Esophagus squamous epithelium (tissue), 5 donors: ENCODE measurements at places on chromosomes 1 and 21.

- no peak for DNase-seq
Measured at GRCh38 chr1:222049176-222049575, 307.3 kb upstream of the DUSP10 start.

DNA sequence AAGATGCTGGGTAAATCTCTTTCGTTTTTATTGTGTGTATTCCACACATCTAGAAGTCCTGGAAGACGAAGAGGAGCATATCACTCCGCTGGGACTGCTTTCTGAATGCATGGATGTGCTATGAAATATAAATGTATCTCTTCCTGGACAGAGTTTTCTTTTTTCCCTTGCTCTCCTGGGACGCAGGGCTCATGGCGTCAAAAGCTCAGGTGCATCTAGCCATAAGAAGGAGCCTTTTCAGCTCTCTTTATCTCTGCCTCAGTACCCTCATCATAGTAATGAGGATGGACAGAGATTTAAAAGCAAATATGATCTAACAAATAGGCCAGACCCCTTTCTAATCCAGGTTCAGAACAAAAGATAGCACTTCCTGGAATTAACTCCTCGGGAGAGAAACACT, 27.5 kb upstream of the CASQ2 start:
- no peak for DNase-seq

DNA sequence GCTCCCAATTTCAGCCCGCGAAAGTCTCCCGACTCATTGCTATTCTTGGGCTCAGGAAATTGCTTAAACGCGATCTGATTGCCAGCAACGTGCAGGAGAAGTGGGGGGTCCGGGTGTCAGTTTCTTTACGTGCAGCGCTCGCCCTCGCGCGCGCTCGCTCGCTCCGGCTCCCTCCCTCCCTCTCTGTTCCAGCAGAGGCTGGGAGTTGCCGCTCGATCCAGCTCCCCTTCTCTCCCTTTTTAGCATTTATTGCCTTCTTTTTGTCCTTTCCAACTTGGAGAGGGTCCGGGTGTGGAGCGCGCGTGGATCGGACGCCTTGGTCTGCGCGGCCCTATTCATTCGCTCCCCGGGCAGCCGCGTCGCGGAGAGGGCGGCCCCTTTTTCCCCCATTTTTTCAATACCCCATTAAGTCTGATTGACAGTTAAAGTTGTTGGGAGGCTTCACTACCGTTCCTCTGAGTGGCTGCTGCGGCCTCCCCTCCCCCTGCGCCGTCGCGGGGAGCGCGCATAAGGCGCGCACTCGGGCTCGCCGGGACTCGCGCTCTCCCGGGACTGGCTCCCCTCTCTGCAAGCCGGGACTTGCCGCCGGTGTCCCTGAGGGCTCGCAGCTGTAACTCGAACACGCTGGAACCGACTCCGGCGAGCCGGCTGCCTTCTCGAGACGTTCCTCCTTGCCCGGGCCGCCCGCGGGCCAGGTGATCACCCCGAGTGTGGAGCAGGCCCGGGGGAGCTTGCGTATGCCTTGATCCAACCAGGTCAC, at the start of gene DHRS3:
TSS of gene DHRS3 (minus strand) at position 310 of the 760 bp plus-strand sequence. CDS start 862 bp downstream, outside the sequence.
- no peak for DNase-seq

- no peak for DNase-seq
Measured at GRCh38 chr1:2163205-2163604, 31.4 kb downstream of the FAAP20 start.

- no peak for DNase-seq
Measured at GRCh38 chr1:20339811-20340457, 49.3 kb downstream of the VWA5B1 start.

- DNase-seq, result no peak
Measured at GRCh38 chr1:35481229-35481628, 76.0 kb downstream of the KIAA0319L start.

- DNase-seq, result no peak
Measured at GRCh38 chr1:162596514-162597170, 35.1 kb downstream of the UAP1 start.

DNA sequence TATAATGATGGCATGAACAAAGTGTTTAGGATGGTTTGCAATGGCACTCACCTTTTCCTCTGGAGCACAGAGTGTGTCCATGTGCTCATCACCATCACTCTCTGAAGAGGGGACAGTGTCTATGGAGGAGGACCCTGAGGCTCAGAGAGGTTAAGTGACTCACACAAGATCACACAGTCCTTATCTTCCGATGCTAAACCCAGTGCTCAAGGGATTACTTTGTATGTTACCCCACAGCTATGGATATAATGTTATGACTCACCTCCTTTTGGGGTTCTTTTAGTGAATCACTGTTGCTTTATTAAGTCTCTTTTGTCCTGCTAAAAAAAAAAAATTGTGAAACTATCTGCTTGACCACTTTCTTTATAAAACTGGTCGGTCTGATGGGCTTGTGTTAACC, 67.6 kb downstream of the TENT5C start:
- DNase-seq, result no peak

DNA sequence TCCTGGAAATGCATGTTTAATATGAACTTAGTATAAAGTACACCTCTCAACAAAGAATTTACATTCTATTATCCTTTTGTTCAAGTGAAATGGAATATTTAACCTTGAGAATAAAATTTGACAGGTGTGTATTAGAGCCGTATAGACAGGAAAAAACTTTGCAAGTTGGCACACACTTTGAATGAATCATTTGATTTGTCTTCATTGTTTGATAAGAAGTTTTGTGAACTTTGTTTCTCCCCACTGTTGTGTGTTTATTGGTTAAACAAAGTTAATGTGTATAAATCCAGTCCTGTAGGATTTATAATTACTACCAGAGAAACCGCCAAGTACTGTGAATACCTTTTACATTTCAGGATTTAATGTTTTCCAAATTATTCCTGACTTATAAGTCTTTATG, 2.0 kb downstream of the SYDE2 start:
- DNase-seq, result no peak

- DNase-seq, result no peak
Measured at GRCh38 chr1:37434292-37435225, 39.8 kb upstream of the ZC3H12A start.

DNA sequence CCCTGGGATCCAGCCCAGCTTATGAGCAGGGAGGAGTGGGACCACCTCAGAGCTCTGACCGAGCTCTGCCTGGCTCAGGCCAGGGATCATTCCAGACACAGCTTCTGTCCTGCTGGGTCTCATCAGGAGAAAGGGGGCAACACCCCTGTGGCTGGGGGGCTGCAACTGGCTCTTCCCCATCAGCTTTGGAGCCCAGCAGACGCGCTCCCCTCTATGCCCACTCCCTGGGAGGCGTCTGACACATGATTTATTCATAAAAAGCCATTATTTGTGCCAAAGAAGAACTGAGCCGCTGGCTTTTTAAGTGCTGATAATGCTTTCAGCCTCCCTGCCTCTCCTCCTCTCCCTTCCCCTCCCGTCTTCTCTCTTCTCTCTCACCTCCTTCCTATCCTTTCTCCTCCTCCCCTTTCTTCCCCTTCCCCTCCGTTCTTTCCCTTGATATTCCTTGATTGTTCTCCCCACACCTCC, 25.0 kb downstream of the FOXO6 start:
- DNase-seq, result no peak

DNA sequence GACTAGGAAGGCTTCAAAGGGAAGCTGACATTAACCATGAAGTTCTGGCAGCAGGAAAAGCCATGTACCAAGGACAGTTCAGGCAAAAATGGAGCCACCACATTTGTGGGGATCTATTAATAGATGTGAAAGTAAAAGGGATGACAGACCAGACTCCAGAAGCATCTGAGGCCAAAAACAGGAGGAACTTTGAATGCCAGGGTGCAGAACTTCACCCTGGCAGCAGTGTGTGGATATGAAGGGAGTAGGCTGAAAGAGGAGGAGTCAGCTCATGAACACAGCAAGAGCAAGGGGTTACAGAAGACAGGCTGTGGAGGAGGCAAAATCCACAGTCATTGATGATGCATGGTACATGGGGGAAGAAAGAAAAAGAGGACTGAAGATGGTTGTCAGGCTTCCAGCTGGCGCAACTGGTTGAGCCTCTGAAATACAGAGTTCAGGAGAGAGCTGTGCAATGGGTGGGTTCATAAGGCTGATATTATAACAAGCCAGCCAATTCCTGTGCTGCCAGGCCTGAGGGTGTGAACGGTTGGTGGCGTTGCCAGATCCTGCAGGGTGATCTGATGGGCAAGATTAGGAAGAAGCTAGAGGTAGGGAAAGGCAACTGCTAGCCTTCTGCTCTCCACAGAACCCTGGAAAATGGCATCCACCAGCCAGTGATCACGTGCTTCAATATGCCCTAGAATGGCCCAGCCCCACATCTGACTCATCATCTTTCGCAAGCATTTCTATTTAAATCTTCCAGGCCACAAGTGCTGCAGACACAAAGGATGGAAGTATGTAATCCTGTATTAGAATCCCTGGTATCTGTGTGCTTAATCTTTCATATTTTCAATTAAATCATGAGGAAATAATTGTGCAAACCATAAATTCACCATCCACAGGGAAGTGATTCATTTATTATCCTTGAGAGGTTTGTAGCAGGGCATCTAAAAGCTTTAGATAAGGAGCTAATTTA, 81.9 kb downstream of the SLC25A24 start:
- DNase-seq, result no peak

- DNase-seq, result no peak
Measured at GRCh38 chr1:101652484-101652883, 344.2 kb downstream of the OLFM3 start.

DNA sequence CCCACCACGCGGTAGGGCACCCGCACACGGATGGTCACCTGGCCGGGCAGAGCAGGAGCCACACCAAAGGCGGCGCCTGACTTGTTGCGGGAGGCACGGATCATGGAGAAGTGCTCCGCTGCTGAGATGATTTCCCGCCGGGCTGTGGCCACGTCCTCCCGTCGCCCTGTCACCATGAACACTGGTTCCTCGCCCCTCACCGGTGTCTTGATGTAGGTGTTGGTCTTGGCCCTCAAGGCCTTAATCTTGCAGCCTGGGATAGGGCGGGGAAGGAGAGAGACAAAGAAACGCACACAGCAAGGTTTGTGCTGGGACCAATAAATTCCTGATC, 4.9 kb downstream of the MEX3A start:
- DNase-seq, result no peak

DNA sequence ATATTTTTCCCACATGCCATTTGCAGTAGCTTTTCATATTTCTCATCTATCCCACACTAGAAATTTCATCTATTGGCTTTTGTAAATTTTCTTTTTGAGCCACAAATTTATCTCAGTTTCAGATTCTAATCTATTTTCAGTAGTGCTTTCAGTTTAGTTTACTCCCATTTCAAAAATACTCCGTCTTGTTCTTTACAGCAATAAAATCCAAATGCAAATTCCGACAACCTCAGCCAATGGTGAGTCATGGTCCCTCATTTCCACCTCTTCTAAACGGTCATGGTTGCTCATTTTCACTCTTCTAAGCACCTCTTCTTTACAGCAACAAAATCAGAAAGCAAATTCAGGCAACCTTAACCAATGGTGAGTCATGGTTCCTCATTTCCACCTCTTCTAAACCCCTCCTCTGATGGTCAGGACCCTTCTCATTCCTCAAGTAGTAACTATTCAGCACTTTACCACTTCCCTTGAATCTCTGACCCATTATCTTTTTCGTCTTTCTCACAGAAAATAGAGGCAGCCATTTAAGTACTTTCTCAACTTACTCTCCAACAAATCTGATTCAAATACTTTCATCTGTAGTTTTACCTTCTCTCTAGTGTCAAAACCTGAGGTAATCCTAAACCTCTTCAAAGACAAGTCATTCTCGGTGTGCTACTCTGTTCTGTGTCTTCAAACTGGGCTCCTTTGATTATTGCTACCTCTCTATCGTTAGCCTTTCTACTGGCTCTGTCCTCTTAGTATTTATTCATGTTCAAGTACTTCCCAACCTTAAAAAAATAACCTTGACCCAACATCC, 34.4 kb downstream of the C21orf91 start:
- DNase-seq, result no peak

DNA sequence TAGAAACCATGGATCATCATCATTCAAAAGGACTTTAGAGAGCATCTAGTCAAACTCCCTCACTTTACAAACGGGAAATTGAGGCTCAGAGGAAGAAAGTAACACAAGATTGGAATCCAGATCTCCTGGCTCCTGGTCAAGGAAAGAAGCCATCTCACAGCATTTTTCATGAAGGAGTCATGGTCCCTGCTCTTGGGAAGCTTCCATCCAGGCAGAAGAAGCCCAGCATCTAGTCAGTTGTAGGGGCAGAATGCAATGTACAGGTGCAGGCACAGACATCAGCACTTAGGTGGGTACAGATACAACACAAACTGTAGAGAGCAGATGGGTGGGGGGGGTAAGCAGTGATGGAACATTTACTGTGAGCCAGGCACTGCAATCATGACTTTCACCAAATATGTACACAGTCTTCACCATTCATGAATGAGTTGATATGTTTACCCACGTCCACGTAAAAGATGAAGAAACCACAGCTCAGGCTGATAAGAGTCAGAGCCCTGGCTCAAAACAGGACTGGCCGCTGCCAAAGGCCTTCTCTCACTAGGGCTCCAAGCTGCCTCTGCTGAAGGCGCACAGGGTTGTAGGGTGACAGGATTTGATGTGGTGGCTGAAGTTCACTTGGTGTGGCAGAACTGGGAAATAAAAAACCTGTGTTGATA, 44.0 kb downstream of the OPTC start:
- no peak for DNase-seq

DNA sequence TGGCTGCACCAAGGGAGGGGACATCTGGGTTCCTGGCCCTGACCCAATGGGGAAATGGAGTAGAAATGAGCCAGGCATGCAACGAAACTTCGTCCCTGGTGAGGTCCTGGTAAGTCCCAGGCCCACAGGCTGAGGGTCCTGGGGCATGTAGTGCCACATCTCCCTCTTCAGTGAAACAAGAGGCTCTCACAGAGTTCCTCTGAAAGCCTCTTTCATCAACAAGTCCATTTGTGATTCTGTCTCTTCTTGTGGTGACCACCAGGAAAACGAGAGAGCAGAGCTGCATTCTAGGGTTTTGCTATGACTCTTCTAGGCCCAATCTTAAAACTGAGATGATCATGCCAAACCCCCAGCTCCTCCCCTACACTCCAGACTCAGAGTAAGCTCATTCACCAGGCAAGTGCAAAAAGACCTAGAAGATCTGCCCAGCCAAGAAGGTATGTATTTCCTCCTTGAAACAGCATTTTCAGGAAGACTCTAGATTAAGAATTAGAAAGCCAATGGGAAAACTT, 24.3 kb upstream of the RNF220 start:
- no peak for DNase-seq

GRCh38 chr21:46168659-46169386, 13.4 kb upstream of the FTCD start:
- DNase-seq, result no peak

GRCh38 chr1:173134029-173134428, 73.1 kb downstream of the TNFSF4 start:
- DNase-seq, result no peak

- DNase-seq, result no peak
Measured at GRCh38 chr1:56265216-56265615, 314.1 kb downstream of the PLPP3 start.

GRCh38 chr1:56406821-56407220, 172.5 kb downstream of the PLPP3 start:
- DNase-seq, result no peak
